ENCODE measurements at places on chromosomes 3 and 15.

GRCh38 chr3:169836942-169837275 lies 24.2 kb upstream of the LRRC34 start:
- DNase-seq: no peak

- no peak for DNase-seq
Observed at GRCh38 chr15:89756897-89757296, 5.8 kb upstream of the MESP1 start.

DNA sequence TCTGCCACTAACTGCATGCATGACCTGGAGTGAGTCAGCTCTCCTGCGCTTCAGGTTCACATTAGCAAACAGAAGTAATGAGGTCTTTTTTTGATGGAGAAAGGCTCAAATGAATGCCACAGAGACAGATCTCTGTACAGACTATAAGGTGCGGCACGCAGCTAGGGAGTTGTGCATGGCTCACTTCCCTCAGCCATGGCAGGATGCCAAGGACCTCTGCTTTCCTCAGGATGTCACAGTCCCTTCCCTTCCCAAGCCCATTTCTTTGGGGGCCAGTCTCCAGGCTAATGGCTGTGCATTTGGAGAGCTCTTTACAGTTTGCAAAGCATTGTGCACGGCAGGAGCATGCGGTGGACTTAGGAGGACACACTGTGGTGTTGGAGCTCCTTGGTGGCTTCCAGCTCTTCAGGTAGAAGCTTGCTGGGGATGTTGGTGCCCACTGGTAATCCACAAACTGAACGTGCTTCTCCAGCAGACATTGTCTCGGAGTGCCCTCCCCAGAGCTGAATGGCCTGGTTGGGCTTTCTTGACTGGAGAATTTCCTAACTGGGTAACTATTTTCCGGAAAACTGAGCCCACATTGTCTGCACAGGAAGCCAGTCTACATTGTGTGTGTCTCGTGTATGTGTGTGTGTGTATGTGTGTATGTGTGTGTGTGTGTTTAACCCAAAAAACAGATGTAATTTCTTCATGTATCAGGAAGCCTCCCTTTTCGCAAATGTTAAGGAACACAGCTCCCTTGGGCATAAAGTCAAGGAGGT lies 172.5 kb upstream of the TLE3 start:
- DNase-seq: peak; percentile 92

- no peak for DNase-seq
Observed at GRCh38 chr3:9291821-9292410, 42.5 kb upstream of the SRGAP3 start.

- DNase-seq: no peak
Observed at GRCh38 chr3:156160647-156161046, 40.3 kb downstream of the KCNAB1 start.

- no peak for DNase-seq
Observed at GRCh38 chr3:175484666-175485065, 625.5 kb downstream of the NAALADL2 start.

DNA sequence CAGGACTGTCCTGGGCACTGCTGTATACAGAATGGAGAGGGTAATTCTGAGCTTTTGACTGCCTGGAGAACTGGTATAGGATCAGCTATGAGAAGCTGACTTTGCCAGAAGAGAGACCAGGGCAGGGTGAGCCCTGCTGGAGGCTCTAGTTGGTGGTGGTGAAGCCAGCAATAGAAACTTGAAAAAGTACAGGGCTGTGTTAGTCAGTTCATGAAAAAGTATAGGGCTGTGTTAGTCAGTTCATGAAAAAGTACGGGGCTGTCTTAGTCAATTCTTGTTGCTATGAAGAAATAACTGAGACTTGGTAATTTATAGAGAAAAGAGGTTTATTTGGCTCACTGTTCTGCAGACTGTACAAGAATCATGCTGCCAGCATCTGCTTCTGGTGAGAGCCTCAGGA lies 63.5 kb upstream of the C2CD4B start:
- DNase-seq: no peak

- peak; percentile 93 for DNase-seq
Observed at GRCh38 chr3:160129459-160130061, 95.7 kb upstream of the C3orf80 start.

DNA sequence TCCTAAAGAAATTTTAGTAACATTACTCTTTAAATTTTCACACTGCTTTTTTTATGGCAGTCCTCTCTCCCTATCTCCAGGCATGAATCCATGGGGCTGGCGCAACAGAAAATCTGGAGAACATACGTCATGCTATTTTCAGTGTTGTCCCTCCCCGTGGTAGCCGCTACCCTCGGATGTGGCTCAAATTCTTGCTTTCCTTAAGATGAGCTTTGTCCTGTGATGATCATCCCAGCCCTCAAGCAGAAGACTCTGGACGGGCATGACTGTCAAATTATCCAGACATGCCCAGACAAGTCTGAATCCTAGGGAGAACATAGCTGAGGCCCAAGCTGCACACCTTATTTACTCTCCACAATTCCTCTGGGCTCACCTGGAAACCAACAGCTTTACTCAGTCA lies 49.1 kb downstream of the FMN1 start:
- no peak for DNase-seq

- DNase-seq: no peak
Observed at GRCh38 chr3:71310359-71310979, 273.1 kb downstream of the FOXP1 start.

DNA sequence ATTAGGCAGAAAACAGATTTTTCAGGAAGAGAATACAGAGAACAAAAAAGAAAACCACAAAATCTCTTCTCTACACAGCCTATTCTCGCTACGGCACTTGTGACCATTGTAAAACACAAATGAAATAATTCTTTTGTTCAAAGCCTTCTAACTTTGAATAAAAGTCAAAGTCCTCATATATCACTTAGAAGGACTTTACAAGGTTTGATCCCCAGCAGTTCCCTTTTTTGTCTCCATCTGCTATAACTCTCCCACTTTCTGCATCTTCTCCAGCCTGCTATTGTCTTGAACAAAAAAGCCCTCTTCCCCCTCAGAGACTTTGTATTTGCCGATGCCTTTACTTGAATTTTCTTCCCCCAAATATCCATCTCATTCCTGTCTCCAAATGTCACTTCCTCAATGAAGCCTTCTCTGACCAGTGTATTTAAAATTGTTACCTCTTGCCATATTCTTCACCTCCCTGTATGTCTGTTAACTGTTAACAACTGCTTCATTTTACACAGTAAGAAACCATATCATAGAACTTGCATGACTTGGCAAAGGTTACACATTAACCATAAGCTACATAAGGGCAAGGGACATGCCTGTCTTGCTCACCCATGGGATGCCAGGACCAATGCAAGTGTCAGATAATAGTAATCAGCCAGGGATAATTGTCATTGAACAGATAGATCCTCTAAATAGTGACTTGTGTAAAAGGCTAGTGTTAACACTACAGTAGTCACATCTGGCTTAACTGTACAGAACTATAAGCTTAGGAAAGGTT lies 122.4 kb downstream of the CBLB start:
- no peak for DNase-seq

DNA sequence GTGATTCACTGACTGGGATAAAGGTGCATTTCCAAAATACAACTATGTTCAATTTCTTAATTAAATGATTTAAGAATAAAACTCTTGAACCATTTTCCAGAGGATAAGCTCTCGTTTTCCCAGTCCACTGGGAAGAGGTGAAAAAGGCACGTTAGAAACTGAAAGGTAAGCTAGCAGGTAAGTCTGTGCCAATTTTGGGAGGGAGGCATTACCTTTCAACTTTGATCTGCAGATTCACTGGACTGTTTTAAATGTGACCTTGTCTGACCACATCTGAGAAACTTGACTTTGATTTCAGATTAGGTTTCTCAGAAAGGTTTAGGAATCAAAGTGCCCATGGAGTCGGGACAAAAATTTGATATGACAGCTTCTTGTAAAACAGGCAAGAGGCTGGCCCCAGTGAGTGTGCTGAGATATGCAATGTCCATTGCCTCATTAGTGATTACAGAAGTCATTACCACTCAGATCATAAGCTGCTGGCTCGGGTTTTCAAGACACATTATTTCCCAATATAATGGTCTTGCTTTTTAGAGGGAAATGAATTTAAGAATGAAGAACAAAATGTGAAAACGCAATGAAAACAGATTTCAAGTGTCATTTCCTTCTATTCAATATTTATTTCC lies 118.8 kb downstream of the ADAMTS9 start:
- no peak for DNase-seq

DNA sequence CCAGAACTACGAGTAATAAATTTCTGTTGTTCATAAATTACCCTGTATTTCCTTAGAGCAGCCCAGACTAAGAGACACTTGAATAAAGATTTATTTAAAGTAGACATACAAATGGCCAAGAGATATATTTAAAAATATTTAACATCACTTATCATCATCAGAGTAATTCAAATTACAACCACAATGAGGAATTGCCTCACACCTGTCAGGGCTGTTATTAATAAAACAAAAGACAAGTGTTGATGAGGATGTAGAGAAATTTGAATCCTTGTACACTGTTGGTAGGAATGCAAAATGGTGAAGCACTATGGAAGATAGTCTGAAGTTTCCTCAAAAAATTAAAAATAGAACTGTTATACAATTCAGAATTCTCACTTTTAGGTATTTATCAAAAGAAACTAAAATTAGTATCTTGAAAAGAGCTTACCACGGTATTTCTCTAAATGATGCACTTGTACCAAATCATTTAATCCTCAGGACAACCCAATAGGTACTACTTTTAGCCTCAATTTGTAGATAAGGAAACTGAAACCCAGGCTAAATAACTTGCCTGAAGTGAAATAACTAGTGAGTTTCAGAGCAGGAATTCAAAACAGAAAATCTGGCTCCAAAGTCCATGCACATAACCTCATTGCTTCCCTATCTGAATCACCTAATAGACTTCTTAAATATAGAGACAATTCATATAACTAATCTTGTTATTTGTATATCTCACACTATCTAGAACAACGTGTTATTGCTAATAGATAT lies 69.4 kb downstream of the ZBTB20 start:
- DNase-seq: no peak

GRCh38 chr15:94327356-94327936 lies 96.1 kb downstream of the MCTP2 start:
- peak; percentile 57 for DNase-seq

GRCh38 chr15:99633655-99634054 lies 67.9 kb downstream of the MEF2A start:
- DNase-seq: no peak

DNA sequence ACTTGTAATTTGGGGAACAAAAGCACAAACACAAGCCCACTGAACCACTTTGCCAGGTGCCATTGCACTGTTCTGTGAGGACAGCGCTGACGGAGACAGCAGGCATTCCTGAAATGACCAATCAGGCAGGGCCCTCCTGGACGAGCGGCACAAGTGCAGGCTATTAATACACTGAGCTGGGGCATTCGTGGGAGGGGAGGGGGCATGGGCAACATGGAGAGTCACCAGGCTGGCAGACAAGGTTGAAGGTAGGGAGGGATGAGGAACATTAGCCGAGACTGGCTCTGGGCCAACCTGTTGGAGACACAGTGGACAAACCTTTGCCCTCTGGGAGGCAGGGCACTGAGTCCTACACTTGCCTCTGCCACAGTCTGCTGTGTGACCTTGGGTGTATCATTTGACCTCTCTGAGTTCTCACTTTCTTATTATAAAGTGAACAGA lies 45.6 kb downstream of the NOX5 start:
- DNase-seq: no peak

- DNase-seq: no peak
Observed at GRCh38 chr3:25784971-25785370, 1.7 kb upstream of the NGLY1 start.

GRCh38 chr15:91776104-91776503 lies 77.4 kb upstream of the SLCO3A1 start:
- DNase-seq: no peak

GRCh38 chr15:85743392-85744055 lies 51.2 kb downstream of the KLHL25 start:
- DNase-seq: no peak

- no peak for DNase-seq
Observed at GRCh38 chr3:123632161-123632655, 47.4 kb upstream of the HACD2 start.

DNA sequence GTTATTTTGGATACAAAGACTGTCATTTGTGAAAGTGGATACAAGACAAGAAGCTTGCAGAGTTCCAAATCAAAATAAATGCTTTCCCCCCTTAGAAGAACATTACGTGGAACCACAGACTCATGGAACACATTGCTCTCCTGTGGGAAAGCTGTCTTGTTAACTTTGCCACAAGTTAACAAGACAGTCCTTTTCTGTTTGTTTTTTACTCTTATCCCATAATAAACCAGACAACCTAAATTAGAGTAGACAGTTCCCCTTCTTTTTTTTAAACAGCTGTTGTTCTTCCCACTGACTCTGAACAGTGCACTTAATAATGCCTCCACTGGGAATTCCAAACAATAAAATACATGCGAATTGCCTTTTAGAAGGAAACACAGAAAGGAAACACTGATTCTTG lies 255.3 kb upstream of the UBE2E2 start:
- no peak for DNase-seq

GRCh38 chr3:157398598-157398997 lies 38.1 kb upstream of the PTX3 start:
- DNase-seq: no peak

- no peak for DNase-seq
Observed at GRCh38 chr15:59654046-59654445, 3.3 kb downstream of the GTF2A2 start.

GRCh38 chr15:101310508-101310907 lies 15.5 kb upstream of the SNRPA1 start:
- no peak for DNase-seq

DNA sequence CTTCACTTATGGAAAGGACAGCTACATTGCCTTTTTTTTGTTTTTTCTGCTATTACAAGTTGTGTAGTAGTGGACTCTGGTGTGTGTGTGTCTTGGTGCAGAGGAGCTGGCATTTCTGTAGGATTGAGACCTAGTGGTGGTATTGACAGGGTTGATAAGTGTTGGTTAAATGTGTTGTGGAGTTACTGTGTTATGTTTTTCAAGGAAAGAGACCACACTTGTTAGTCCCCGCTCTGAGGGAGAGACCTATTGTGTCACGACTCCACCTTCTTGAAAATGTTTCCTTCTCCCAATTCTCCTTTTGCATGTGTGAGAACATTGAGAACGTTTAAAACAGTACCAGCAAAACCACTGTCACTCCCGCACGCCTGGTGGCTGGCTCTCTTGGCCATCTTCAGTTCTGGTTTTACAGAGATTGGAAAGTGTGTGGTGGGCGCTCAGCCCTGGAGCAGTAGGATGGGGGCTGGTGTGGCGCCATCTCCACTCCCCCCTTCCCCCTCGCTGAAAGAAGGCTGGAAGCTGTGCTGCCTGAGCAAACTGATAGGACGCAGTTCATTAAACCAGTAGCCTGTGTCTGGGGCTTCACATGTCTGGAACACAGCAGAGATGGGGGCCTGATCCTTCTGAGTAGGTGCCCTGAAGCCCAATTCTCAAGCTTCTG lies 5.5 kb downstream of the KLF13 start:
- no peak for DNase-seq

GRCh38 chr3:182710557-182711157 lies 82.6 kb upstream of the ATP11B start:
- peak; percentile 38 for DNase-seq

DNA sequence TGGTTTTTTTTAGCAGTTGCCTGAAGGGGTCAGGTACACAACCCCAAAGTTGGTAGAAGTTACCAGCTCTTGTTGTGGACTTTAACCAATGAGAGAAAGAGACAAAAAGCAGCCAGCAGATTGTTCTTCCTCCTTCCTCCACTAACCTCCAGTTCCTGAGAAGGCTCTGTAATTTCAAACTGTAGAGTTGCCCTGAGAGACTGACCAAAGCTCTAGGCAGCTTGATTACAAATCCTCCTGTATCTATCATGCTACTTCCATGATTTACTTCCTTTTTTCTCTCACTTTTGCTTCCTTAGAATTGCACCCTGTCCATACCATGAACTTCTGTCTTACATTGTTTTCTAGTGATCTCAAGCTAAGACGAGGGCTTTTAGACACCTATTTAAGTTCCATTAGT lies 29.2 kb downstream of the NSUN3 start:
- DNase-seq: no peak

GRCh38 chr3:38738630-38739395 lies 77.2 kb downstream of the SCN10A start:
- peak; percentile 60 for DNase-seq

Data from kidney capillary endothelial cell (primary cell).